ENCODE measurements at places on chromosomes 11 and 22.
A peak's percentile ranks its signal among the peaks of the same experiment; 100 is the strongest.

- DNase-seq, result no peak
Measured at GRCh38 chr11:84022201-84022600, 736.0 kb upstream of the CCDC90B start.

DNA sequence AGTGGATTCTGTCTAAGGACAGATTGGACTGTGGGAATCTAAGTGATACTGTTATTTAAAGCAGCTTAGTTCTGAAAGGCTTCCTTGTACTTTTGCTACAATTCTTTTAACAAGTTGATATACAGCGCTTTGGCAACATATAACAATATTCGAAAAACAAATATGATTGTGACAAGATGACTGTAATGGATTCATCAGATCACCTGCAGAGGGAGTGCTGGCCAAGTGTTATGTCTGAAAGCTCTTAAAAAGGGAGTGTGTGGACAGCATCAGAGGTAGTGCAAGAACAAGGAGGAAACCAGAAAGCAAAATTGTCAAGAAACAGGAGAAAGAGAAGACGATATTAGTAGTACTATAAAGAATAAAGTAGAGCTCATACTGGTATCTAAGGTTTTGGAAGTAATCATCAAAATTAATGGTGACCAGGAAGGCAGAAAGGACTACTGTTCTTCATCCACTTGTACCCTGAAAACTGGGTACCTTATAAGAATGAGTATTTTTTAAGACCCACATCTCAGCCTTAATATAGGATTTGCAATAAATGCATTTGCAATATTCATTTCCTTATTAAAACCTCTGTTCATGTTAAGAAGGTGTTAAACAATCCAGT is 1112.0 kb upstream of the CCDC90B start:
- DNase-seq, result no peak

- DNase-seq, result no peak
Measured at GRCh38 chr11:121376130-121376529, 76.0 kb upstream of the SORL1 start.

DNA sequence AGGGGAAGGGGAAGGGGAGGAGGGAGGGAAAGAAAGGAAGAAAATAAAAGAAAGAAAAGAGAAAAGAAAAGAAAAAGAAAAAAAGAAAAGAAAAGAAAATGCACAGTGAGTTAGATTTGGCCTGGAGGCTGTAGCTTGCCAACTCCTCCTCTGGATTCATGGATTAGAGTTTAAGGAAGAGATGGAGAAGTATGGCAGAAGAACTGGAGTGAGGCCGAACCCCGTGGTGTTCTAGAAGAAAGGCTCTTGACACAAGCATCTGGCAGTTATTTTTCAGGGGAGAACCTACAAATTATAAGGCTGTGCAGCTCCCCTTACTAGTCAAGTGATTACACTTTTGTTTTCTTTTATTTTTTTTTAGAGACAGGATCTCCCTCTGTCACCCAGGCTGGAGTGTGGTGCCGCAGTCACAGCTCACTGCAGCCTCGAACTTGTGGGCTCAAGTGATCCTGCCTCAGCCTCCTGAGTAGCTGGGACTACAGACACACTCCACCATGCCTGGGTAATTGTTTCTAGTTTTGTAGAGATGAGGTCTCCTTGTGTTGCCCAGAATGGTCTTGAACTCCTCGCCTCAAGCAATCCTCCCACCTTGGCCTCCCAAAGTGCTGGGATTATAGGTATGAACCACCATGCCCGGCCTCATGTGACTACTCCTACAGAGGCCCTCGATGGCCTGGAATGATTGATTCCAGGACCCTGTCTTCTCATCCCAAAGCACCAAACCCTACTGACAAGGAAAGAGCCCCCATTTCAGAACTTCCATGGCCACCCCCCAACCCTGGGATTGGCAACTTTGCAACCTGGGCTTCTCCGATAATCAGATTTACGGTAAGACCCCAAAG is 19.5 kb downstream of the ZNF74 start:
- DNase-seq, result no peak

GRCh38 chr11:2272946-2273280 is 2.5 kb upstream of the ASCL2 start:
- no peak for DNase-seq

- DNase-seq, result no peak
Measured at GRCh38 chr11:44825058-44825785, 98.5 kb downstream of the TSPAN18 start.

GRCh38 chr22:21447694-21448402 is 19.3 kb upstream of the TMEM191C start:
- peak; percentile 0 for DNase-seq

DNA sequence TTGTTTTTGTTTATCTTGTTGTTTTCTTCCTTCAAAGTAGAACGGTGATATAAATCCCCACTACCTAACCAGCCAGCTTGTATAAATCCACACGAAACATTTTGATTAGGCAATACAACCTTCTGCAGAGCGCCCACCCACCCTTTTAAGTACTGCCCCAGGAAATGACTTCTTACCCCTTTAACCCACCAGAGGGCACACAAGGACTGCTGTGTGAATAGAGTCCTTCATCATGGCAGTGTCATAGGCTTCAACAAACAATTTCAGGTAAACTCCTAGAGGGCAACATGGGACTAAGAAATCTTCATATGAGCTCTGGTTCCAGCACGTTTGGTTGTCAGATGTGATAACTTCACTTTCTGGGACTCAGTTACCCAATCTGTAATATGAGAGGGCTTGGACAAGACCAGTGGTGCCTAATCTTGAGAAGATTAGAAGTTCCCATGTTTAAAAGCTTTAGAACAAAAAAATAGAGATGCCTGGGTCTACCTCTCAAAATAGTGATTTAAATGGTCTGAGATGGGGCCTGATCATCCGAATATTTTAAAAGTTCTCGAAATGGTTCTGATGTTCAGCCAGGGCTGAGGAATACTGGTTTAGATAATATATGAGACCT is 56.1 kb downstream of the PIWIL4 start:
- peak; percentile 76 for DNase-seq

DNA sequence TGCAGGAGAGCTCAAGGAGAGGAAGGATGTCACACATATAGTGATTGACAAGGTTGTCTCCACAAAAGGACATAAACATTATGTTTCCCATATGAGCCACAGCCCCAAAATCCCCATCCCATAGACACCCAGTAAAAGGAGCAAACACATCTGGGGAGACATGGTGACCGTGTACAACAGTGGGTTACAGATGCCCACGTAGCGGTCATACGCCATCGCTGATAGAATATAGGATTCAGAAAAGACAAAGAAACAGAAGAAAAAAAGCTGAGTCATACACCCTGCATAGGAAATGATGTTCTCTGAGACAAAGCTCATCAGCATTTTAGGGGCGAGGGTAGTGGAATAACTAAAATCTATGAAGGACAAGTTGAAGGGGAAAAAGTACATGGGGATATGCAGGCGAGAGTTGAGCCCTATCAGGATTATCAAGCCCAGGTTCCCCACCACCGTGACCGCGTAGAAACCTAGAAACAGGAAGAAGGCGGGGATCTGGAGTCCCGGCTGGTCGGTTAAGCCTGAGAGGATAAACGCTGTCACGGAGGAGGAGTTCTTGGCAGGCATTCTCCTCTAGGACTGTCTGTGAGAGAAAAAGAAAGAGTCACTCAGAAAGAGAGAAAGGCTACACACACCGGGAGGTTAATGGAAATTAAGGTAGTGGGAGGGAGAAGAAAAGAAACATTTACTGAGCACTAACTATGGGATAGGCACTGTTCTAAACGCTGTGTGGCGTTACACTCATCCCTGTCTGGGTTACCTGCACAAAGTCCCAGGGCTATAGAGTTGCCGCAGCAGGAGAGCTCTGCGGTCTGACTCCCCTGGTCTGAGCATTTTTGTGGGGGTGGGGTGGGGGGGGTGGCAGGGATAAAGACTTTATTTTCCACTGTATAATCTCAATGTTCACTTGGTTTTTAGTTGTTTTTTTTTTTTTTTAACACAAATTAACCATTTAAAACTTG is 36.1 kb upstream of the OR8B8 start:
- DNase-seq, result peak; percentile 33

GRCh38 chr11:63920126-63920938 is 3.4 kb upstream of the RCOR2 start:
- no peak for DNase-seq

GRCh38 chr11:31340903-31341572 is 28.5 kb downstream of the DCDC1 start:
- no peak for DNase-seq

GRCh38 chr11:133065847-133066485 is 466.3 kb downstream of the OPCML start:
- DNase-seq, result no peak

DNA sequence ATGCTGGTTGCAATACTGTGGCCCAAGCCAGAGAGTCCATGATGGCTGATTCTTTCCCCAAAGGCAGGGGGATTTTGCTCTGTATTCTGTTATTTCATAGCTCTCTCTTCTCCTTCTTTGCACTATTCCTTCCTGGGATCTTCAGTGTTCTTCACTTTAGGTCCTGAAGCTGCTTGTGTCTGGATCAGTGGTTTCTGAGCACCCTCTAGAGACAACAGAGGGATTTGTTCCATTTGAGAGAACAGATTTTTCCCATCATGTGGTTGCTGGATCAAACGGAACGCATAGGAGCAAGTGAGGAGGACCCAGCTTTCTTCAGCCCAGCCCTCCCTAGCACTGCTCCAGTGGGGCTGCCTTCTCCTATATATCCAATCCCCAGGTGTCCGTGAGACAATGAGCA is 68.7 kb upstream of the SYN3 start:
- no peak for DNase-seq

DNA sequence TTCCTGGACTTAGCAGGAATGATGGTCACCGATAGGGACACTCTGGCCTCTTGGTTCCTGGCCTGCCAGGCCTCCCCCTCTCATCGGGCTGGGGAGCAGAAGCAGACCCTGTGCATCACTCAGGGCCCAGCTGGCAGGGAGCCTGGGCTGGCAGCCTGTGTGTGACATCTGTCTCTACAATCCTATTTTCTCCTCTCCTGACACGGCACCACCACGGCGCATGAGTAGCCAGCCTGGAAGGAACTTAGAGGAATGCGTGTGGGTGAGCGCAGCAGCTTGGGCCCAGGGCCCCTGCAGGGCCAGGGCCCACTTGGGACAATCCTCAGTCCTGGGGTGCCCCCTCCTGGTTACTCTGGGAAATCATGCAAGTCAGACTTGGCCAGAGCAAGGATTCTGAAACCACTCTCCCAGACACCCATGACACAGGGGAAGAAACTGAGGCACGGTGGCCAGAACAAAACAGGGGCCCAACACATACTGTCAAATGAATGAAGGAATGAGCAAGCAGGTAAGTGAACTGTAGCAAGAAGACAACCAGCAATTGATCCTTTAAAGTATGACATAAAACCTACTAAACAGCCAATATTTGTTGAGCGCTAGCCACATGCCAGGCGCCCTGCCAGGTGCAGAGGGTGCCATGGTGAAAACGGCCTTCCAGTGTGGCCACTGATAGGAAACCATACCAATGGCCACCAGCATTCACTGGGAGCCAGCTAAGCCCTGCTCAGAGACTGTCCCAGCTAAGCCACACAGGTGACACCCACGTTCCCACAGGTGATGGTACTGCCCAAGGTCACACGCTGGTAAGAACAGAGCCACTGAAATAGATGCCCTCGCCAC is 13.3 kb downstream of the RSPH14 start:
- DNase-seq, result peak; percentile 78

- peak; percentile 74 for DNase-seq
Measured at GRCh38 chr11:44760917-44761550, 34.3 kb downstream of the TSPAN18 start.

DNA sequence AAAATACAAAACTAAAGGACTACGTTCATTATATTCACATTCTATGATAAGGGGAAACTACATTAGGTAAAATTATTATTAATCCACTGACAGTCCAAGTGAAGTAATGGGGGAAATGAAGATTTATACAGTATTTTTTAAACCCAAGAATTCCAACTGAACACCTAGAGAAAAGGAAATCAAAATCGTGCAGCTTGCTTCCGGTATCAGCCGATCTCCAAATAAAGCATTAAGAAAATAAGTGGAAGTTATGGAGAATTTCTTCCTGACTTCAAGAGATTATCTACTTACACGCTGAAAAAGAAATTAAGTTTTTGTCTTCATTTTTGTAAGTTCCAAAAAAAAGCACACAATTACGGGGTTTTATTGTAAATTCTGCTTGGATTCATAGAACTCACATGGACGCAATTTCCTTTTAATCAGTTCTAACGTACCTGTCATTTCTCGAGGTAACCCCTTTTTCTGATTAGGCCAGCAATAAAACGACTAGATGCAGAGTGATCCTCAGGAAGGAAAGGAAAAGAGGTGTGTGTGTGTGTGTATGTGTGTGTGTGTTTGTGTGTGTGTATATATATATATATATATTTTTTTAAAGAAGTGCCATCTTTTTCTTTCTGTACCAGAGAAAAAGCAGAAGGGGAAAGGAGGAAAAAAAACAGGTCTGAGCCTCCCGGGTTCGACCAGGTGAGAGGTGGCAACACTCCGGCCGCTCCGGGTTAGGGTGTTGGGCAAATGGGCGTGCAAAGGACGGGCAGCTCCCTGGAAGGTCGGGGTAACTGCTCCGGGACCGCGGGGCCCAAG is 1.1 kb downstream of the ZBTB44 start:
- DNase-seq, result peak; percentile 38

GRCh38 chr22:42261296-42261695 is 9.2 kb downstream of the TCF20 start:
- no peak for DNase-seq

DNA sequence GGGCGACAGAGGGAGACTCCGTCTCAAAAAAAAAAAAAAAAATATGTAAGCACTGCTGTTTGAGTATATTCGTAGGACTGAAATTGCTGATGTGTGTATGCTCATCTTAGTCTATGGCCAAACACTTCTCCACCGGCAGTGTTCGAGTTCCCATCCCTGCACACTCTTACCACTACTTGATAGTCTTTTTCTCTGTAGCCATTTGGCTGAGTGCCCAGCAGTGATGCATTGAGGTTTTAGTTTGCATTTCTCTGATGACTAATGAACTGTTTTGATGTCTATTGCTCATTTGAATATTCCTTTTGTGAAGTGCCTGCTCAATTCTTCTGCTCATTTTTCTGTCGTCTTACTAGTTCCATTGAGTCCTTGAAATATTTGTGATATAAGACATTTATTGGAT is 1.9 kb downstream of the TIRAP start:
- peak; percentile 88 for DNase-seq

DNA sequence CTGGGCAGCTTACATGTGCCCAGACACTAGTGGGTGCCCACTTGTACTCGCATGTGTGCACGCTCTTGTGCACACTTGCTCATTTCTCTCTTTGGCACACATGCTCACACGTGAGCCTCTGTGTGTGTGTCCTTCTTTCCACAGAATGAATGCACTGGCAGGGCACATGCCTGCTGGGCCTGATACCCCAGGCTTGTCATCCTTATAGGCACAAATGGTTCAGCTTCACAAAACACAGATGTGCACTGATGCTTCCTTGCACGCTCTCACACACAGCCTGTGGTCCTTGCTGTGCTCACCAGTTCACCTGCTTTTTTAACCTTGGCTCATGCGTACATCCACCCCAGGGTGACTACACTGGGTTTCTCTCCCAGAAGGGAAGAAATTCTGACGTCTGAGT is 174.8 kb downstream of the BUD13 start:
- no peak for DNase-seq

DNA sequence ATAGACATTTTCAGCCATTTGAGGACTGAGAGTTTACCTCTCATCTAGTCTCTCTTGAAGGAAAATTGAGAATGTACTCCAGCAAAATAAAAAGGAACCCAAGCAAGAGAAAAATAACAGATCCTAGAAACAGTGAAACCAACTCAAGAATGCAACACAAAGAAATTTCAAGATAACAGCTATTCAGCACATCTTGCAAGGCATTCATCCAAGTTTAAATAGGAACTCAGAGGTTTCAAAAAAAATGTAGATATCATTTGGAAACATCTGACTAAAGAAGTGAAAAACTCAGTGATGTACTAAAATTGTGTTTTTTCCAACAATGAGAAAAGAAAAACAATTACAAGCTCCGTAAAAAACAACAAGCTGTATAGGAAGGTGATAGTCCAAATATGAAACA is 76.4 kb downstream of the TMEM135 start:
- peak; percentile 28 for DNase-seq

GRCh38 chr11:62497132-62497801 is 49.3 kb downstream of the AHNAK start:
- no peak for DNase-seq

All from muscle of back (tissue), 13 donors.